ENCODE measurements at places on chromosomes 7 and 10. TPM values are rescaled to one million over a fixed set of nuclear protein-coding genes. Genes with fewer than 3 reads are reported as not detected.

MYOZ1 gene
- total RNA-seq, result 0.32 TPM

TACC2 gene
- 5.8 TPM for total RNA-seq

ASB15 gene
- not detected for total RNA-seq

CALCR gene
- total RNA-seq, result not detected
